ENCODE measurements at places on chromosomes 5 and 9.
A peak's percentile ranks its signal among the peaks of the same experiment; 100 is the strongest.

GRCh38 chr9:110776221-110776620 is 107.6 kb downstream of the MUSK start:
- DNase-seq = no peak

DNA sequence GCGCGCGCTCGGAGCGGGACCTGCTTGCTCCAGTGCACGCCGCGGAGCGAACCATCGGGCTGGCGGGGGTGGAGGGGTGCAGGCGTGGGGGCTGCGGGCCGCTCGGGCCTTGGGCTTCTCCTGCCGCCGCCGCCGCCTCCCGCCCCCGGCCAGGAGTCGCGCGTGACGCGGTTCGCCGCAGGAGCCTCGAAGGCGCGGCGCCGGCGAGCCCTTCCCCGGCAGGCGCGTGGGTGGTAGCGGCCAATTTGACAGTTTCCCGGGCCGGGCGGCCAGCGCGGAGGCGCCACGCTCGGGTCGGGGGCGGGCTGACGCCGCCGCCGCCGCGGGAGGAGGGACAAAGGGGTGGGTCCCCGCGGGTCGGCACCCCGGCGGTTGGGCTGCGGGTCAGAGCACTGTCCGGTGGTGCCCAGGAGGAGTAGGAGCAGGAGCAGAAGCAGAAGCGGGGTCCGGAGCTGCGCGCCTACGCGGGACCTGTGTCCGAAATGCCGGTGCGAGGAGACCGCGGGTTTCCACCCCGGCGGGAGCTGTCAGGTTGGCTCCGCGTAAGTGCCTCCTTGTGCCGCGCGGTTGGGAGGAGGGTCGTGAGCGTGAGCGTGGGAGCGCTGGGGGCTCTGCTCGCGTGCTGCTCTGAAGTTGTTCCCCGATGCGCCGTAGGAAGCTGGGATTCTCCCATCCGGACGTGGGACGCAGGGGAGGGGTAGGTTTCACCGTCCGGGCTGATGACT is at the start of gene TJP2:
TSS of gene TJP2 (plus strand) at position 387 of the 725 bp plus-strand sequence. CDS start at position 483, 96 bp downstream.
- DNase-seq = peak; percentile 43

DNA sequence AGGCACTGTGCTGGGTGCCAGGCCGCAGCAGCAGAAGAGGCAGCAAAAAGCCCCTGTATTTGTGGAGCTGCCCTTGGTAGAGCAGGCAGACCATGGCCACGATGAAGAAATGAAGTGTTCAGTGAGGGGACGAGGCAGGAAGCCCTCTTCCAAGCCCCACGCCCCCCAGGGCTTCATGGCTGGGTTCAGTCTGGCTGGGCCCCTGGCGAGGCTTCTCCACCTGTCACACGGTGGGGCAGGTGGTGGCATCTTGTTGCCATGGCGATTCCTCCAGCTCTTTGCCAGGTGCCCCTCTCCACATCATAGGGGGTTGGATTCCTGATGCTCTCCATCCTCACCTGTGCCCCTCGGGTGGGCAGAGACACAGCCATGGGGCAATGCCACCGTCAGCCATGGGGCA is 21.5 kb downstream of the ADGRD2 start:
- no peak for DNase-seq

- DNase-seq = peak; percentile 95
Observed at GRCh38 chr5:43483298-43484105, at the start of gene TMEM267. TMEM267 (minus strand) TSS chr5:43483865; CDS start chr5:43453969, 29,896 bp downstream.

DNA sequence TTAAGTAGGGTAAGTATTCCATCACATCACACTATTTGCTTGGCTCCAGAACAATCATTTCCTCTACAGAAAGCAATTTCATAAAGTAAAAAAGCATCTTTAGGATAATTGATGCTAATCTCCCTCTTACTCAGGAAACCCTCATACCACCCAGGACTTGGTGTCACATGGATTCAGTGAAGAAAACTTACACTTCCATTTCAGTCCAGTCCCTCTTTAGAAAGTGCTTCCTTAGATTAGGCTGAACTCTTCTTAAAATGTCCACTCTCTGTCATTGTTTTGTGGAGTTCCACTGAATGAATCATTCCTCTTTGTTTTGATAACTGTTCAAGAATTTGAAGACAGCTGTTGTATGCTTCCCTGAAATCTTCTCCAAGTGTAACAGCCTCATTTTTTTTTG is 144.0 kb upstream of the ZNF462 start:
- peak; percentile 18 for DNase-seq

DNA sequence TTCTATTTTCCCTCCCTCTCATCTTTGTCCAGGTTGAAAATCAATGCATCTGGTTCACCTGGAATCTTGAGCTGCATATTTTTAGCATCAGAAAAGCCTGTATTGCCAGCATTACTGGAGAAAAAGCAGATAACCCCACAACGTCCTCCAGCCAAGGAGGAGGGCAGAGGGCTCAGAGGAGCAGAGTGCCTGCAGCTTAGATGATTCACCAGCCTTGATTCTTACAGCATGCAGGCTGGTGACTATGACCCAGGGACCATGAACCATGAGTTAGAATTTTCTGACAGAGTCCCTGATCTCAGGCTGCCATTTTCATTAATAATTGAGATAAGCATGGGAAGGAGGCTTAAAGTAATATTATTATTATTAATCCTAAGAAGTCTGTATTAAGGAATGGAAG is 278.2 kb downstream of the BRINP1 start:
- no peak for DNase-seq

DNA sequence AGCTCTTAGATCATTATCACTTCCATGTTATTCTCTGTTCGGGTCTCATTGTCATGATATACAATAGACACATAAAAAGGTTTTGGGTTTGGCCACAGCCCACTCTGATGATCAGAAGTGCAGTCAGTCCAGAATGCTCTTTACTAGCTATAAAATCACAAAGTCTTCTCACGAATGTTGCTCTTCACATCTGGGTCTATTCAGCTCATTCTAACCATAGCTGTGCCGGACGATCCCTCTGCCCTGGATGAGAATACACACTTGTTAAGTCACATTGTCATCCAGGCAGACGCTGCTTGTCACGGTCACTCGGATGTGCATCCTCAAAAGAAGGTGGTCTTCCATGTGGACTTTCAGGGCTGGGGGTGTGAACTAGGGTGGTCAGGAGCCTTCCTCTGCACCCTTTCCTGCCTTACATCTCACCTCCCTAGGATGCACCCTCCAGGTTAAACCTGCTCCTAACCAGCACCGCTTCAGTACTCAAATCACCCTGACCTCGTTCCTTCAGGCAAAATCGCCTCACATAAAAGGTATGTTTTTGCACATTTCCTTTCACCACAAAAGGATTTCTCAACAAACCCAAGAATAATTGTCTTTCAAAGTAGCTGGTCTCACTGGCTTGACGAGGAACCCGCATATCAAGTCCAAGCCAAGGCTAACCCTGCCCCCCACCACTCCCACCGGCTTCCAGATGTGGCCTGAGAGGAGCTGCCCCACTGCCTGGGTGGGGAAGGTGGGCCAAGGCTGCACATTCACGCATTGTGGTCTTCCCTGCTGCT is 21.9 kb downstream of the ANKH start:
- no peak for DNase-seq

DNA sequence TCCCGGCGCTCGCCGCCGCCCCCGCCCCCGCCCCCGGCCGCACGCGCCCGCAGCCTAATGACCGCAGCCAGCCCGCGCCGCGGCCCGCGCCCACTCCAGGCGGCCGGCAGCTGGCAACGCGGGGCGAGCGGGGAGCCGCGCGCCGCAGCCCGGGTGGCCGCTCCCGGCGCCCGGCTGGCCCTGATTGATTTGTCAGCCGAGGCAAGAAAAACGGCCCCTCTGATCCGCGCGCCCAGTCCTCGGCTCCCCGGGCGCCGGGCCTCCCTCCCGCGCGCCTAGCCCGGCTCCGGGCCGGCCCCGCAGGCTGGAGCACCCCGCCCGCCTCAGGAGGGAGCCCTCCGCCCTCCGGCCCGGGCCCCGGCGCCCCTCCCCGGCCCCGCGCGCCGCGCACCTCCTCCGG is 11.9 kb upstream of the LHX2 start:
- DNase-seq = no peak

DNA sequence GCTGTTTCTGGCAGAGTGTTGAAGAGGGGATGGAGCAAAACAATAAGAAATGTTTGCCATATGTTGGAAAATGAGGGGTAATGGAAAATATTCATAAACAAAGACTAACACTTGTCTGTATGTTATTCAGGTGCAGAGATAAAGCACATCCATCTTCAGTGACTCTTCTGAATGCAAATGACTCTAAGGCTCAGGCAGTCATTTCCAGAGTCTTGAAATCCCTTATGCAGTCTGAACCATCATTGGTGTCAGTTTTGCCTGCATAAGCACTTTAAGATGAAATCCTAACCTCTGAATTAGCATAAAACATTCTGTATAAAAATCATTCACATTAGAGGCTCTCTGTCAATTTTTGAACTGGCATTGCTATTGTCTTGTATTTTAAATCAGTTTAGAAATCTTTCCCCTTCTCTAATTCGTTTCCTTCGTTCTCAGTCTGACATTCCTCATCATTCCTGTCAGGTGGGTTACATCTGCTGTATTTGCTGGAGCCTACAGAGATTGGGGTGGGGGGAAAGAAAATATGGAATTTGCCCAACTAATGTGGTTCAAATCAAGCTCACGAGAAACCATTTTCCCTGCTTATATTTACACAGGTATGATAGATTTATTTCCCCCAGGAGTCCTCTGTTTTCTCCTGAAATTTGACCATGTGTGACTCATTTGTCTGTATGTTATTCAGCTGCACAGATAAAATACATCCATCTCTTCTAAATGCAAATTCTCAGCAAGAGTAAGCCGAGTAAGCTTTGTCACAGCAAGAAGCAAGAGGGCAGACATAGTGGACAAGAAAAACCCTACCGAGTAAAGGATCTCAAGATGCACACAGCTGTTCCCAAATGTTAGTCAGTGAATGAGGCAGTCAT is 31.6 kb downstream of the ENC1 start:
- no peak for DNase-seq

- DNase-seq = no peak
Observed at GRCh38 chr9:129875181-129875611, 39.9 kb downstream of the USP20 start.

- DNase-seq = no peak
Observed at GRCh38 chr5:155027993-155028629, 14.6 kb downstream of the KIF4B start.

DNA sequence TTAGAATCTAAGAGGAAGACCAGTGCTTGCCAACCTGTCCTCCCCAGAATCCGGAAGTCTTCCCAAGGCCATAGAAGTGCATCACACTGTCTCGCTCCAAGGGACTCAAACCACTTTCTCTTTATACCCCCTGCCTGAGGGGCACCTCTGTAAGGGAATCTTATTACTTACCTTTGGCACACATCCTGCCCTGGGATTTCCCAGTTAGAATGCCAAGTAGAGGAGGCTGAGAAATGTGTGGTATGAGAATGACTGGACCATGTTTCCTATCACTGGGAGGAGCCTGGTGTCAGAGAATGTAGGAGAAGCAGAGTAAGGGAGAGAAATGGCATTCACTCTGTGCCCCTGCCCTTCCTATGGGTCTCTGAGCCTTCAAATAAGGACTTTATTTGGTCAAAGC is 85.8 kb downstream of the AOPEP start:
- DNase-seq = no peak

- no peak for DNase-seq
Observed at GRCh38 chr9:5361326-5362010, 21.8 kb upstream of the RLN1 start.

DNA sequence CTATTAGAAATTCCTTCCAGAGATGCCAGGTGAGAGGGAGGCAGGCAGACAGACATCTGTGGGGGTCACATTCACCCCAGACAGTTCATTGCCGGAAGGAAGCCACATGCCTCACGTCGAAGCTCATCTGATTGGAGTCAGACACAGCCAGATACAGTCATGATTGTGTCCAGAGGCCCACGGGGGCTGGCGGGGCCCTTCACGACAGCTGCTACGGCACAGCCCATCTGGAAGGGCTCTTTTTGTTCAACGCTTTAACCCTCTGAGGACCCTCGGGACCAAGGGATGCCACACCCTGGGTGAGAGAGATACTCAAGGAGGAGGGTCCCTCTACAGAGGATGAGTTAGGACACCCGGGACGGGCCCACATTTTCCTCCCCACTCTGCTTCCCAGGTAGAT is 31.9 kb upstream of the GABRP start:
- no peak for DNase-seq

DNA sequence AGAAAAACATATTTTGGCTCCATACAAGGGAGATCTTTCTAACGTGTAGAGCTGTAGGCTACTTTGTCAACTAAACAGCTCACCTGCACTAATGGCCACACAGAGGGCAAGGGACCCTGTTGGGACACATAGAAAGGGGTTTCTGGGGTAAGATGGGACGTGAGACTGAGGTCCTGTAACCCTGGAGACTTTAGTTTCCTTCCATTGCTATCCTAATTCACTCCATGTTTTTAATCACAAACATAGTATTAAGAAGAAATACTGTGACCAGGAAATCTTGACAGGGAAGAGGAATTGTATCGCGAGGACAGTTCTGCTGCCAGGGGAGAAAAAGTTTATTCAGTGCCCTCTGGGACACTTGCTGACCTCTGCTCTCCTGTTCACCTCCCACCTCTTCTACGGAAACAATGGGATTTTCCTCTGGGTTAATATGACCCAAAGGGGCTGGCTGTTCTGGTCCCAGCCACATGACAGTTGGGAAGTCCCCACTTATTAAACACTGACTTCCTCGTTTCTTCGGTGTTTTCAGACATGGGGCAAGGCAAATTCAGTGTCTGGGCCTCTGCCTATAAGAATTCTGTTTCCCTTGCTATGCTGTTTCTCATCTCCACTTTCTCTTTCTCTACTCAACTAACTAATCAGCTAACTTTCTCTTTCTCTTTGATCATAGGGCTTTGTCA is 106.9 kb upstream of the SEMA6A start:
- DNase-seq = no peak

- DNase-seq = no peak
Observed at GRCh38 chr5:26625099-26625498, 413.3 kb downstream of the CDH9 start.

DNA sequence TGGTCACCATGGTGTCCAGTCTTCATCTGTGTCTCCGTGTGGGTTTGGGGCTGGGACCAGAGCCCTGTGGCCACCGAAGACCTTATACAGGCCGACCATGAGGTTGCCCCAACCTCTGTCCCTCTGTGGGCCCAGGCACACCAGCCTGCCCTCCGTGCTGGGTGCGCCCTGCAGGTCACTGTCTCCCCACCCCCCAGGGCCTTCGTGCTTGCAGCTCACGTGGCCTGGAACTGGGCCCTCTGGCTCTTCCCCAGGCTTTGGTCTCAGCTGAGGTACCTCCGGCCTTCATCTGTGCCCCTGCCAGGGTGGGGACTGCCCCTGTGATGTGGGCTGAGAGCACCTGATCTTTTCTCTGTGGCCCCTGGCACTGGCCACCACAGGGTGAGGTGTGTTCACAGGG is 92.1 kb downstream of the RXRA start:
- no peak for DNase-seq

- no peak for DNase-seq
Observed at GRCh38 chr9:124928116-124928515, 12.8 kb downstream of the GOLGA1 start.

DNA sequence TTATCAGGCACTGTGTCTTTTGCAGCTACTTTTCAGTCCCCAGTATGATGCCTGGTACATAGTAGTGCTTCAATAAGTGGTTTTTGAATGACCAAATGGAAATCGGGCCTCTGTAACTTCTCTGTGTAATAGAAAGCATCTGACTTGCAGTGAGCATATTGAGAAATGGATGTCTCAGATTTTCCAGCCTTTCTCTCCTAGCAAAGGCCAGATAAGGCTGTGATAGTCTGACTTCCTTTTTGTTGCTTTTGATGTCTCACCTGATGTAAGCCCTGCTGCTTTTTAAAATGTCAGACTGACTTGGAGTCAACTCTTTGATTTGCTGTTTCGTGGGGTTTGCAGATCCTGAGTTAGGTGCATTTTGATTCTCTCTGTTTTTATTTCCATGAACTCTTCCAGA is 590.0 kb upstream of the ZNF608 start:
- no peak for DNase-seq

GRCh38 chr5:75566710-75567309 is 44.4 kb upstream of the ANKDD1B start:
- peak; percentile 77 for DNase-seq
